ENCODE measurements at places on chromosomes 11 and 22. TPM values are rescaled to one million over a fixed set of nuclear protein-coding genes. Genes with fewer than 3 reads are reported as not detected.

DNA sequence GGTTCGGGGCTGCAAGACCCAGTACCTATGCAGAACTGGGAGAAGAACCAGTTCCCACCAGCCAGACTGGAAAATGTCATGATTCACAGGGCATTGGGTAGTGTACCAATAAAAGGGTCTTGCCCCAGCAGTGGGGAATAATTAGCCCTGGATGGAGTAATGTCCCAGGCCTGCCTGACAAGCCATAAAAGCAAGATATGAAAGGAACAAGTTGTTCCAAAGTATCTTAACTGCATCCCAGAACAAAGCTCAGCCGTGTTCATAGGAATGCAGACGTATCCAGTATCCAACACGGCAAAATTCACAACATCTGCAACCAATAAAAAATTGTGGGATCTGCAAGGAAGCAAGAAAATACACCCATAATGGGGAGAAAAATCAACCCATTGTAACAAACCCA, 47.9 kb downstream of the ASCL2 start:
- no peak overlapping the region for H3K27ac ChIP-seq
- H3K4me1 ChIP-seq = peaks cover 4% of the 10 kb centered on the region
- H3K36me3 ChIP-seq = no peaks in the 10 kb centered on the region
- DNase-seq = no peak
- H3K4me3 ChIP-seq = no peak overlapping the region

DNA sequence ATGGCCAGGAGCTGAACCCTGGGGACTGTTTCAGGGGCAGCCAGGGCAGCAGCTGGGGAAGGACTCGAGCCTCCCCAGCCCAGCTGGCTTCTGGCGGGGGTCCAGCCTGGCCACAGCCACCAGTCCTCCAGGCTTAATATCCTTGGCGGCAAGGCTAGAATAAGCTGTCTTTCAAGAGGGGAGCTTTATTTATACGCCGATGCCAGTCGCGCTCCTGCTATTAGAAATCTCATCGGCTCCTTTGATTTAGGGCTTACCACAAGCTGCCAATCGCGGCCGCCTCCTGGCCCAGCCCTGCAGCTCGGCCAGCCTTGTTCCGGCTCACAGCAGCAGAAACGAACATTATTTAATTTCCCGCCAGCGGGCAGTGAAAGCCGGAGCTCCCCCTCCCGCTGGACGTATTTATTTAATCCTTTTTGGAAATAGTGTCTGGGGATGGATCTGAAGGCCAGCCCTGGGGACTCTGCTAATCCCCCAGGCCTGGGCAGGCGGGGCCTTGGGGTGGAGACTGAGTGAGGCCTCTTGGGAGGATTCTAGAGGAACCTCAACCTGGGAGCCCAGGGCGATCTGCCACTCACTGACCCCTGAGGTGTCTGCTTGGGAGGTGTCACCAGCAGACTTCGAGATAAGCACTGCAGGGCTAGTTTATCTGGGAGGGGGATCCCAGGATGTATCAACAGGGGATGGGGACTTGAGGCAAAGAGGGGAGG, 363.1 kb downstream of the MN1 start:
- H3K4me1 ChIP-seq = peaks cover 65% of the 10 kb centered on the region
- no peaks in the 10 kb centered on the region for H3K36me3 ChIP-seq
- DNase-seq = peak; percentile 92
- peak overlapping the region; percentile 44 for H3K27ac ChIP-seq
- no peak overlapping the region for H3K4me3 ChIP-seq

- H3K4me1 ChIP-seq = peaks cover 19% of the 10 kb centered on the region
- peak; percentile 80 for DNase-seq
- peak overlapping the region; percentile 80 for H3K4me3 ChIP-seq
- H3K27me3 ChIP-seq = peaks cover 14% of the 10 kb centered on the region
- no peaks in the 10 kb centered on the region for H3K36me3 ChIP-seq
Observed at GRCh38 chr11:134224710-134225664, 516 bp downstream of the VPS26B start.

DNA sequence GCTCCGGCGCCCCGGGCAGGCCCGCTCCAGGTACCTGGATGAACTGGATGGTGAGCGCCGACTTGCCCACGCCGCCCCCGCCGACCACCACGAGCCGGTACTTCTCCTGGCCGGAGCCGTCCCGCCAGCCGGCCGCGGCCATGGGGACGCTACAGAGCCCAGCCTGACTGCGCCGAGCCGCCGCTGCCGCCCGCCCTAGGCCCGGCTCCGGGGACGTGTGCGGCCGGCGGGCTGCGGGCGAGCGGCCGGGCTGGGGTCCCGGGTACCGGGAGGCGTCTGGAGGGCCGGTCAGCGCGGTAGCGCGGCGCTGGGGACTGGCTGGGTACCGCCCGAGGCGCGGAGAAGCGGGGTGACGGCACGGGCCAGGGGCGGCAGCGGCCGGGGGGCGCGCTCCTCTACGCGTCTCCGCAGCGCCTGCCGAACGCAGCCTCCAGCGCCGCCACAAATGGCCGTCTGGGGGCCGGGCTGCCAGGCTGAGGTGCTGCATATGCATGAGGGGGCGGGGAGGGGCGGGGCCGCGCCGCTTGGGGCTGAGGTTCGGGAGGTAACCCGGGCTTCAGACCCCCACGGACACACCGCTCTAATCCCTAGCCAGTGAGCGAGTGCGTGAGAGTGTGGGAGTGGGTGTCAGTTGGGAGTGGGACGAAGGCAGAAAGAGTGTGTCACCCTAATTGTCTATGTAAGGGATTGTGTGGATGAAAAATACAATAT, at the start of gene RRAS2:
TSS of gene RRAS2 (minus strand) at position 455 of the 711 bp plus-strand sequence. CDS start at position 142, 313 bp downstream.
- DNase-seq = peak; percentile 94
- peak within 1 kb of the TSS; percentile 88 for H3K27ac ChIP-seq
- peaks cover 6% of the 10 kb centered on the region for H3K27me3 ChIP-seq
- H3K36me3 ChIP-seq = no peaks in the 10 kb centered on the region

GRCh38 chr11:67167091-67167490, 48.0 kb downstream of the KDM2A start:
- no peak overlapping the region for H3K27ac ChIP-seq
- no peaks in the 10 kb centered on the region for H3K36me3 ChIP-seq
- H3K4me3 ChIP-seq = no peak overlapping the region
- no peaks in the 10 kb centered on the region for H3K4me1 ChIP-seq
- H3K27me3 ChIP-seq = no peaks in the 10 kb centered on the region

DNA sequence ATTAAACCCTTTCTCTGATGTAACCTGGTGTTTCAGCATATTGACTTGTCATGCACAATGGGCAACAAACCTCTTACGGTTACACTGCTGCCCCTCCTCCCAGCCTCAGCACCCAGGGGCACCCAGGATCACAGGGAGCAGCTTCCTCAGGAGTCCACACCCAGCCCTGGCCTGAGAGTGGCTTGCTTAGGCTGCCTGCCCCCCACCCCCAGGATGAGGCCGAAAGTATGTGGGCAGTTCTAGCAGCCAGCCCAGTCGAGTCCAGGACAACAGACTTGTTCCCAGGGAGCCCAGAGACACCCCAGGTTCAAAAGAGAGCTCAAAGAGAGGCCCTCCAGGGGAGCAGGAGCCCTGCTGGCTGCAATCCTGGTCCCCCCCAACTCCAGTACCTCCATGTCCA, 108.1 kb upstream of the THY1 start:
- H3K4me1 ChIP-seq = peaks cover 7% of the 10 kb centered on the region
- H3K4me3 ChIP-seq = no peak overlapping the region
- H3K36me3 ChIP-seq = no peaks in the 10 kb centered on the region

GRCh38 chr22:43745783-43746356, 66.2 kb downstream of the EFCAB6 start:
- H3K27me3 ChIP-seq = no peaks in the 10 kb centered on the region
- H3K4me1 ChIP-seq = peaks cover 12% of the 10 kb centered on the region
- DNase-seq = no peak
- no peak overlapping the region for H3K4me3 ChIP-seq
- no peaks in the 10 kb centered on the region for H3K36me3 ChIP-seq
- H3K27ac ChIP-seq = no peak overlapping the region

- no peaks in the 10 kb centered on the region for H3K36me3 ChIP-seq
- DNase-seq = no peak
- H3K27ac ChIP-seq = no peak overlapping the region
- no peaks in the 10 kb centered on the region for H3K27me3 ChIP-seq
- no peaks in the 10 kb centered on the region for H3K4me1 ChIP-seq
Observed at GRCh38 chr11:107777110-107777509, 65.3 kb upstream of the SLN start.

DNA sequence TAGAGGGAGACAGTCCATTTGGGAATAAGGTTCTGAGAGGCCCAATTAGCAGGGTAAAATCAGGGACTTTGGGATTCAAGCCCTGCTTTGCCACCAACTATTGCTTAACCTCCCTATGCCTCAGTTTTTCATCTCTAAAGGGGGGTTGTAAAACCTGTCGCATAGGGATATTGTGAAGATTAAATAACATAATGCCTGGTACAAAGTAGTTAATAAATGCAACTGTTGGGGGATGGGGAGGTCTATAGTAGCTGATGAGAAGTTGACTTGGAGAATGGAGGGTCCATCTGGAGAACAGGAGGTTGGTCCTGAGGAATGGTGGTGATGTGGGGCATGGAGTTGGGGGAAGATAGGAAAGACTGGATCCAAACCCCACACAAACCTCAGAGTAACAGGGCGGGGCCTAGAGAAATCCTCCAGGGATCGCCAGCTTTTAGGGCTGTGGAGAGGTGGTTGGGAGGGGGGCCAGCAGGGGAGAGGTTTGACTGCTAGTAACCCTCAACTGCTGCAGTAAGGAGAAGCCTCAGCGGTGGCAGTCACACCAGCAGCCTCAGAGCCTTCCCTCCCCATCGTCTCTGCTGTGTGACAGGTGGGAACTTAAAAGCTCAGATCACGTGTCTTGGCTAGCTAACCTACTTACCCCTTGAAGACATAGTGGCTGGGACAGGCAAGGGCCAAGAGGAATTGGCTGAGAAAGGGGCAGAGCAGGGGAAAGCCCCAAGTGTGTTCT, 1.1 kb upstream of the ABCG4 start:
- no peaks in the 10 kb centered on the region for H3K36me3 ChIP-seq
- peaks cover 69% of the 10 kb centered on the region for H3K27me3 ChIP-seq
- H3K27ac ChIP-seq = no peak overlapping the region

DNA sequence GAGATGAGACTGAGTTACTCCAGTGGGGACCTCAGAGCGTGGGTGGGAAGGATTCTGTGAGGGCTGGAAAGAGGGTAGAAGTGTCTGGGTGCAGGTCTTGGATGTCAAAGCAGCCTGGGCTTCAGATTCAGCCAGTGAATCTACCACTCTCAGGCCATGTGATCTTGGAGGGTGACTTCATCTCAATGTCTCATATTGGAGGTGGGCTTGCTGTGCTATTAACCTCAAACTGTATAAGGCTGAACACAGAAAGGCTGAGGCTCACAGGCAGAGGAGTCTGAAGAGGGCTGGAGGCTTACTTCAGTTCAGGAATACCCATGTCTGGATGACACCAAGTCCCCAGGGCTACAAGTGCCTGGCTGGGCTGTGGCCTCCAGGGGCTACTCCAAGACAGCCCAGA, 63.4 kb downstream of the CSNK2A3 start:
- no peaks in the 10 kb centered on the region for H3K27me3 ChIP-seq
- no peak overlapping the region for H3K4me3 ChIP-seq
- peaks cover 7% of the 10 kb centered on the region for H3K4me1 ChIP-seq
- H3K36me3 ChIP-seq = no peaks in the 10 kb centered on the region

- no peak overlapping the region for H3K4me3 ChIP-seq
- H3K4me1 ChIP-seq = no peaks in the 10 kb centered on the region
Observed at GRCh38 chr22:42022162-42022847, 23.7 kb downstream of the WBP2NL start.

DNA sequence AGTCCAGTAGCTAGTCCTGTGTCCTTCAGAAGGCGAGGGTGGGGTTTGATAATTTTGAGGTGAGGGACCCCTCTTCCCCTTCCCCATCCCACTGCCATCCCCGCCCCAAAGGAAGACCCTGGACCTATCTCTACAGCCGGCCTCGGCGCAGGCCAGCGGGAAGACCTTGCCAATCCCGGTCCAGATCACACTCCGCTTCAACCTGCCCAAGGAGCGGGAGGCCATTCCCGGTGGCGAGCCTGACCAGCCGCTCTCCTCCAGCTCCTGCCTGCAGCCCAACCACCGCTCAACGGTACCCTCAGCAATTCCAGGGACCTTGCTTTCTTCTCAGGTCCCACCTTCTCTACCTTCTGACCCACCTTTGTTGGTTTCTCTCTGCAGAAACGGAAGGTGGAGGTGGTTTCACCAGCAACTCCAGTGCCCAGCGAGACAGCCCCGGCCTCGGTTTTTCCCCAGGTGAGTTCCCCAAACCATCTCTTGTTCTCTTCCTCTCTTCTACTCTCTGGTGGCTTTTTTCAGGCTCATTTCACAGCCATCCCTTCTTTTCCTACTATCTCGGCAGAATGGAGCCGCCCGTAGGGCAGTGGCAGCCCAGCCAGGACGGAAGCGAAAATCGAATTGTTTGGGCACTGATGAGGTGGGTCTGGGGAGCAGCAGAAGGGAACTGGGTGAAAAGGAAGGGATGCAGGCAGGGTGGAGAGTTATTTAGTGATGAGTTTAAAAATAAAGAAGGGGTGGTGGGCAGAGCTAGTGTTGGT, 1.3 kb downstream of the KAT5 start:
- H3K4me1 ChIP-seq = peaks cover 4% of the 10 kb centered on the region
- peaks cover 2% of the 10 kb centered on the region for H3K36me3 ChIP-seq
- H3K27me3 ChIP-seq = no peaks in the 10 kb centered on the region
- DNase-seq = no peak

DNA sequence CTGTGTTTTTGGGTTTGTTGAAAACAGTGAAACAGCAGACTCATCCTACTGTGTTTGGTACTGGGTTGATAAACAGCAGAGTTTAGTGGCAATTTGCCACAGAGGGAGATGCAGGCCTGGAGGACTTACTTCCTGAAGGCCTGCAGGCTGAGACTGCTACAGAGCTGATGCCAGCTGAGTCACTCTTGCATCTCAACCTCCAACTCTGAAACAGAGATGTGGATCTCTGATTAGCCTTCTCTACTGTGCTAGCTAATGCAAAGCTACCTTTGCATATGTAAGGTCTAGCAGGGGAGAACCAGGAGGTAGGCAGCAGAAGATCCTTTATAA, 14.3 kb downstream of the ATP5MG start:
- H3K27me3 ChIP-seq = no peaks in the 10 kb centered on the region
- H3K4me1 ChIP-seq = no peaks in the 10 kb centered on the region
- peak; percentile 29 for DNase-seq

- no peaks in the 10 kb centered on the region for H3K27me3 ChIP-seq
- H3K27ac ChIP-seq = no peak overlapping the region
- DNase-seq = peak; percentile 75
- H3K4me3 ChIP-seq = no peak overlapping the region
Observed at GRCh38 chr22:31313366-31314147, 21.3 kb upstream of the PIK3IP1 start.

DNA sequence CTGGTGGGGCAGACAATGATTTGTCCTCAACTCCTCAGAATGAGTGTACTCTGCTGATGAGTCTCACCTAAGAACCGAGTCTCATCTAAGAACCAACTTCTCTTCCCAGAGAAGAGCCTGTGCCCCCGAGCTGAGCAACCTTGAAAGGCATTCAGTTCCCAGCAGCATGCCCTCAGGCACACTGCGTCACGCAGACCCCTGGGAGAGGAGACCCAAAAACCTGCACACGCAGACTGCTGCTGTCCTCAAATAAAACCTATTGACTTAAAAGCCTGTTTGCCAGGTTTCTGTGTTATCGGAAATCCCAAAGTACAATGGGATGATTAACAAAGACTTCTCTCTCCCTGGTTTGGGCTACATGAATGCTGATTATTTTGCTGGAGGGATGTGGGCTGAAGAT, 121.2 kb downstream of the C11orf58 start:
- no peak for DNase-seq
- H3K36me3 ChIP-seq = no peaks in the 10 kb centered on the region
- no peak overlapping the region for H3K27ac ChIP-seq
- H3K27me3 ChIP-seq = no peaks in the 10 kb centered on the region
- peaks cover 40% of the 10 kb centered on the region for H3K4me1 ChIP-seq

Gene LRRC32
- total RNA-seq = 1.1 TPM

Gene PAK1
- 44.8 TPM for total RNA-seq

Gene LPXN
- total RNA-seq = 5.0 TPM

Gene ADAMTS8
- total RNA-seq = not detected

Gene GAS2
- 3.0 TPM for total RNA-seq

Gene DDI1
- not detected for total RNA-seq

Gene CLDN5
- 4.1 TPM for total RNA-seq

Gene PHOX2A
- not detected for total RNA-seq

Gene PATE2
- not detected for total RNA-seq

Data from neural progenitor cell (in vitro differentiated cells).